Stimulated activated CD8-positive, alpha-beta memory T cell treated with anti-CD3 and anti-CD28 coated beads, Interleukin-2, amount 100 ng/mL, for 1 hour (primary cell): ENCODE measurements at places on chromosomes 1 and 21.

DNA sequence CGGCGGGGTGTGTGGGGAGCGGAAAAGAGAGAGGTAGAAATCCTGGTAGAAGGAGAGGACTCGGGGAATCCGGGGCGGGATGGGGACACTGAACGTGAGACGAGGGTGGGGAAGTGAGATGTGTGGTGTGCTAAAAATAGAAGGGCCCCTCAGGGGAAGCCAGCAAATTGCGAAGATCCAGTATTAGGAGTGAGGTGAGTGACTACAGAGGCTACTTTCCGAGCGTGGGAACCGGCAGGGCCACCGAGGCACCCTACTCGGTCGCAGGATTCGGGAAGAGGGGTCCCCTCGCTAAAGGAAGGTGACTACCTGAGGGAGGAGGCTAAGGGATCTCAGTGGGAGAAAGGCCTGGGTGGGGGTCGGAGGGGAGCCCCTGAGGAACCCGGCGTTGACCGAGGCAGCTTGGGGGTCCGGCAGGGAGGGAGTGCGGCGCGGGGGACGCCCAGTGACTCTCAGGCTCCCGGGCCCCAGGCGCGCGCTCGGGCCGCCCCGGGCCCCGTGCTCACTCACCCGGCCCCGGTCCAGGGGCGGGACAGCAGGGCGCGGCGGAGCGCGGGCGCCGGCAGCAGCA is 318 bp downstream of the ALDH4A1 start:
- DNase-seq: no peak

DNA sequence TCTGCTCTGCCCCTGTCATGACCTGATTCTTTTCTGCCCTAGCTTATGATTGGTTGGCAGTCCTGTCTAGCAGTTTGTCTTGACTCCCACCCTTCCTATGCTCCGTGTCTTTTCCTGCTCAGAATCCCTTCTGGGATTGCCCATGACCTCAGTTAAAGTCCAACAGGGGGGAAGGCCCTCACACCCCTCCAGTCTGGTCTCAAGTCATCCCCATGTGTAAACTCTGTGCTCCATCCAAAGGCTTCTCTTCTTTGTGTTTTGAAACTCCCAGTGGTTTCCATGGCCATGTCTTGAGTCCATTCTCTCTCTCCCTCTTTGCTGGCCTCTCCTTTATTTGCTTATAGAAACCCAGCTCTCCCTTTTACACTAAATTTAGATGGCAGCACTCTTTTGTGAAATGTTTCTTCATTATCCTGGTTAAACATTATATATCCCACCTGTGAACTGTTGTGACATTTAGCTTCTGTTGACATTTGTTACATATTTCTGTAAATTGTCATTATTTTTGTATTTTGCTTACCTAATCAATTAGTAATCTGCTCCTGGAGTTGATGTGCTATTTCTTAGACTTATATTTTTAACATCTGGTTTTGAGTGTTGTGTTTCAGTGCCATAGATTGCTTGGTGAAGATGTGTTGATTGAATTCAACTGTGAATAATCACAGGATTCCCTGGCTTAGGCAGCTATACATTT is 48.9 kb upstream of the GCLM start:
- DNase-seq: no peak

GRCh38 chr1:247646867-247647266 is 32.7 kb downstream of the OR13G1 start:
- DNase-seq: no peak

GRCh38 chr1:231612393-231613089 is 14.0 kb upstream of the DISC1 start:
- DNase-seq: peak; percentile 24

- DNase-seq: no peak
Observed at GRCh38 chr1:98949166-98949565, 55.5 kb downstream of the PLPPR5 start.

GRCh38 chr1:56520016-56520601 is 59.3 kb downstream of the PLPP3 start:
- DNase-seq: no peak
